ENCODE measurements at places on chromosomes 11 and 22.

GRCh38 chr22:26568207-26568706, 21.7 kb downstream of the TPST2 start:
- DNase-seq = no peak

DNA sequence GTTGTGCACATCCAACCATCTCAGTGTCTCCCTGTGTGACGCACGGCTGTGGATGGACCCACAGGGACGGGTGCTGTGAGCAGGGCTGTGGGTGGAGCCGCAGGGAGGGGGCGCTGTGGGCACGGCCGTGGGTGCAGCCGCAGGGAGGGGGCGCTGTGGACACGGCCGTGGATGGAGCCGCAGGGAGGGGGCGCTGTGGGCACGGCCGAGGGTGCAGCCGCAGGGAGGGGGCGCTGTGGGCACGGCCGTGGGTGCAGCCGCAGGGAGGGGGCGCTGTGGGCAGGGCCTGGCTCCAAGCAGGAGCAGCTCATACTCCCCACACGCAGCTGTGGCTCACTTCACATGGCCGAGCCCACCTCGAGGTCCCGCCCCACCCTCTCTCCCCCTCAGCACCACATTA, 6.0 kb upstream of the MAPK11 start:
- DNase-seq = no peak

DNA sequence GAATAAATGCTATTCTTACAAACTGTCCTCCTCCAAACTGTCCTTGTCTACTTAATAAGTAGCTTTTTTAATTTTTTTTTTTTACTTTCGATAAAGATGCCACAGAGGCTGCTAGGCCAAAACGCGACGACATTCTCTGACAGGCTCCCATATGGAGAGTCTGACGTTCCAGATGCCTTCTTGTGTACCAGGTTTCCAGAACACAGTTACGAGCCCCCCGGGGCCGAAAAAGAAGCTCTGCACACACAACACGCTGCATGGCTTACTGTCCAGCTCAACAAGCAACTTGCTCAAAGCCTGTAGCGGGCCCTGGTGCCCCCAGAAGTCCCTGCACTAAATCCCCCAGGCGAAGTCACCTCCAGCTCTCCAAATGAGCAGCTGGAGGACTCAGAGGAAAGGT, 39.3 kb downstream of the LARGE1 start:
- no peak for DNase-seq

GRCh38 chr22:17853073-17853472, 78.8 kb upstream of the BID start:
- DNase-seq = no peak

DNA sequence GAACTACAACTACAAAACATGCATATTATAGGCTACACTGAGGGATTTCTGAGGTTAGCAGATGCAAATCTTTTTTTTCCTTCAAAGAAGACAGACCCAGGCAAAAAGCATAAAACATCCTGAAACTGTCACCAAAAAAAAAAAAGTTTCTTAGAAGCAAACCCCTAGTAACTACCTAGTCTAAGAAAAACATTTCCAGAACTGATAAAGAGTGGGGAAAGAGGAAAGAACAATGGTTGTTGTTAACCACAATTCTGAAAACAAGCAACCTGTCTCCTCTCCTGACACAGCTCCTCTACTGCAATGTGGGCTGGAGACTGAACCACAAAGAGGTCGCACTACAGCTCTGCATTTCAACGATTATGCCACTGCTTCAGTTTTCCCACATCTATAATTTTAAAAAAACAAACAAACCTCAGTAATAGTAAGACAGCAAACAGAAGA, 15.0 kb downstream of the DENND5A start:
- DNase-seq = no peak

DNA sequence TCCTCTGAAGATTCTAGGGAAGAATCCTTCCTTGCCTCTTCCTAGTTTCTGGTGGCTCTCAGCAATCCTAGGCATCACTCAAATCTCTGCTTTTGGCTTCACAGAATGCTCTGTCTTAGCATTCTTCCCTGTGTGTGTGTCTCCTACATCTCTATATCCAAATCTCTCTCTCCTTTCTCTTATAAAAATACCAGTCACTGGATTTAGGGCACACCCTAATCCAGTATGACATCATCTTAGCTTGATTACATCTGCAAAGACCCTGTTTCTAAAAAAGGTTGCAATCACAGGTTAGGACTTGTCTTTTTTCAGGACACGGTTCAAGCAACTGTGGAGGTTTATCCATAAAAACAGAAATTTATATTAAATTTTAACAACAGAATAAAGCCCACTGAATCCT, 54.4 kb downstream of the NARS2 start:
- no peak for DNase-seq

DNA sequence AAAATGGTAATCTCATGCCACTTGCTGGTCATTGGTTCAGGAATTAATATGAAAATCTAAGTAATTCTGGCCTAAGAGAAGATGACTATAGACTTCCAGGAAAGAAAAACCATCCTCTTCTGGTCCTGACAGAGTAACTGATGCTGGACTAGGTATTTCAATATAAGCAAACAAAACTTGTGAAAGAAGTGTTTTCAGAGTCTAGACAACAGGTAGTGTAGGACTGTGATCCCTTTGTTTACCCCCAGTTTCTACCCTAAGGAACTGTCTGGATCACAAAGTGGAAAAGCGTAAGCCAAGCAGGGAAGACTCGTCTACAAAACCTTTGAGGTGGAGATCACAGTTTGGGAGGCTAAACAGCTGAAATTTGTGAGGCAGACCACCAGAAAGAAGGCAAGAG, 30.4 kb upstream of the ARL14EP start:
- no peak for DNase-seq

- no peak for DNase-seq
Observed at GRCh38 chr22:31120230-31120629, 2.5 kb upstream of the INPP5J start.

- DNase-seq = no peak
Observed at GRCh38 chr11:109606256-109606655, 184.3 kb downstream of the C11orf87 start.

- no peak for DNase-seq
Observed at GRCh38 chr11:9760193-9760575, 96.3 kb downstream of the SWAP70 start.

DNA sequence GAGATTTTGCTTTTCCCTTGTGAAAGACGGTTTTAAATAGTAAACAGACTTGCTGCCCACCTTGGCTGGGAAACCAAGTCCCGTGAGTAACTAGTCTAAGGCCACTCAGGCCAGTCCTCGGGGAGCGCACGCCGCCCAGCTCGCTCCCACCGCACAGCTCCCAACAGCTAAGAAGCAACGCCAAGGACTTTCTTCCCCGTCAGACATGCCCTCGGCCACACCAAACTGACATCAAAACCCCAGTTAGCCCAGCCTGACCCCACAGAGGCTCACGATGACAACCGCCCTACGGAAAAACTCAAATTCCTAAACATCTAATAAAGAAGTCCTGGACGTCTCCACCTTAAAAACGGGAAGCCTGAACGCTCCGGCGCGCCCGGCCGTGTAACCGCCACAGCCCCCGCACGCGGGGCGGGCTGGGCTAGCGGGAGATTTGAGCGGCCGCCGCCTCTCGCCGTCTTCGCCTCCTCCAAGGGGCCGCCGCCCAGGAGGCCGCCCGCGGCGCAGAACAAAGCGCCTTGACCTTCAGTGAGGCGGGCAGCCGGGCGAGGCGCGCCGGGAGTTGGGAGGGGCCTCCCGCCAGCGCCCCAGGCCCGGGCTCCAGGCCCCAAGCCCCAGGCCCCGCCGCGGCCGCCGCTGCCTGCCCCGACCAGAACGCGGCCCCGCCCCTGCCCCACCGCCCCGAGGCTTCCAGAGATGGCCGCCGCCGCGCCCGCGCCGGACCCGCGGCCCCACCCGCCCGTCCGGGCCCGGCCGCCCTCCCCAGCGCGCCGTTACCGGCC, 486 bp downstream of the NAP1L4 start:
- no peak for DNase-seq

GRCh38 chr11:118921121-118921928, 4.4 kb downstream of the BCL9L start:
- no peak for DNase-seq

- DNase-seq = no peak
Observed at GRCh38 chr22:46727813-46728364, 10.2 kb downstream of the CERK start.

- DNase-seq = no peak
Observed at GRCh38 chr11:29507376-29507775, 509.5 kb downstream of the KCNA4 start.

- DNase-seq = no peak
Observed at GRCh38 chr22:26552466-26552865, 37.5 kb downstream of the TPST2 start.

- DNase-seq = no peak
Observed at GRCh38 chr11:1486054-1486825, at the start of gene MOB2. MOB2 (minus strand) TSS chr11:1486779; CDS start chr11:1486556, 223 bp downstream.

DNA sequence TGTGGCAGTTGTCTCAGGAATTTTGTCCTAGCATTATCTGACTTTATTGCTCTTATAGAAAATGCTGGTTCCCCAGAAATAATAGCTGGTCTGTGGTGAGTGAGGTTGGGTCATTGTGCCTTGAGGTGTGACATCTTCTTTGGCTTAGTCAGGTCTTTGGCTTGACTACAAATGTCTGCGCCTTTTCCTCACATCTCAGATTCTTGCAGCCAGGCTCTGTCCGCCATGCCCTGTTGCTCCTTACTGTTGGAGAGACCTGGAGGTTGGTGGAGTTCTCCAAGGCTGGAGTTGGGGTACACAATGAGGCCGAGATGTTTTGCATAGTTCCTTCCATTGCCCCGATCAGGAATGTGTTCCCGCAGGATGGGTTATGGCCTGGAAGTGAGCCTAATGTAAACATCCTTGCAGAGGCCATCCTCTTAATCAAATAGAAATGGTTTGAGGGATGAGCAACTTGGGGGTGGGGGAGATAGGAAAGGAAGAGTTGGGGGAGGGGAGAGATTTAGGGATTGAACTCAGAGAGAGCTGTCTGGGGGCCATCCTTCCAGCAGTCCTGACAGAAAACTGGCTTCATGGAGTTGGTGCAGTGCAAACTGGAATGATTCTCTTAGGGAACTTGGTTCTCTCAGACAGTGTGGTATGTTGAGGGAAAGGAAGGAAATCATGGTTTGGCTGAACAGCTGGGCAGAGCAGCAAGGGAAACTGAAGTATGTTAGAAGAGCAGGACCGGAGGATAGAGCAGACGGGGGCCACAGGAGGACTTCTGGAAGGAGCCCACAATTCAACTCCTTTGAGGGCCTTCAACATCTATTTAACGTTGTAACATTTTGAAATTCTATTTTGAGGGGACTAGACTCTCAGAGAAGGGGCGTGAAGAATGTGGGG, 49.9 kb downstream of the ZBTB16 start:
- no peak for DNase-seq

GRCh38 chr22:19523240-19524169, 705 bp downstream of the CLDN5 start:
- DNase-seq = no peak

DNA sequence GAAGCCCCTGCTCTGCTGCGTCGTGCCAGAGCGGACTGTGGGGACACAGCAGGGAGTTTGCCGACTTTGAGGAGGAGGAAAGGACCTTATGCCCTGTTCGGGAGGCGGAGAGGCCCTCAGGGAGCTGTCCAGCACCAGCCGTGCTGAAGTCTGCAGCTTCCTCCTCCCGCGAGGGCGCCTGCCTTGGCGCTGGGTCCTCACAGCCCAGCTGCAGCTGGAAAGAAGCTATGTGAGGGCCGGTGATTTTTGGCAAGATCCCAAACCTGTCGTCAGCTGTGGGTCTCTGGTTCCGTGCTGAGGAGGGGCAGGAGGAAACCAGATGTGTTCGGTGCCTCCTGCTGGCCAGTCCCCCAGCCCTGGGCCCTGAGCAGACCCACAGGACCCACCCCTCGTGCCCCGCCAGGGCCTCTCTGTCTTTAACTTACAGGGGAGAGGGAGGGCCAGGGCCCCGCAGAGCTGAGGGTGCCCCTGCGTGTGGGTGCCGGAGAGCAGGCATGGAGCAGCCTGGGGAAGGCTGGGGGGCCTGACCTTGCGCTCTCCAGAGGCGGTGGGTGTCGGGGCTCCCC, 12.0 kb downstream of the BRSK2 start:
- DNase-seq = peak; percentile 32

DNA sequence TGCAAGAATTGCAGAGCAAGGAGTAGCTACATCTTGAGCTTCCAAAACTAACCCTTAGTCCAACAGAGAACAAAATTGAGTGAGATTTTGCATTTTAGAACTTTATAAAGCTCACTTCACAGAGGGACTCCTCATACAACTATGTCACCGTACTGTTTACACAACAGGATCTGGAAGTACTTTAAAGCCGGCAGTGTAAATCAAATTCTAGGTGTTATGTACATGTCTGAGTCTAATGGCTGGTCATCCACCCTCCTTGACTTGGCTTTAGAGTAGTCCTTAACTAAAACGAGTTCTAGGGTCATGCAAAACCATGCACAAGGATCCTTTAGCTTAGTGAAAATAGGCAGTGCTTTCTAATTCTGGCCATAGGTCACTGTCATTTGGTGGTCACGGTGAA, 23.5 kb downstream of the IRAG1 start:
- no peak for DNase-seq

- no peak for DNase-seq
Observed at GRCh38 chr22:19803736-19804267, 43.2 kb downstream of the TBX1 start.

DNA sequence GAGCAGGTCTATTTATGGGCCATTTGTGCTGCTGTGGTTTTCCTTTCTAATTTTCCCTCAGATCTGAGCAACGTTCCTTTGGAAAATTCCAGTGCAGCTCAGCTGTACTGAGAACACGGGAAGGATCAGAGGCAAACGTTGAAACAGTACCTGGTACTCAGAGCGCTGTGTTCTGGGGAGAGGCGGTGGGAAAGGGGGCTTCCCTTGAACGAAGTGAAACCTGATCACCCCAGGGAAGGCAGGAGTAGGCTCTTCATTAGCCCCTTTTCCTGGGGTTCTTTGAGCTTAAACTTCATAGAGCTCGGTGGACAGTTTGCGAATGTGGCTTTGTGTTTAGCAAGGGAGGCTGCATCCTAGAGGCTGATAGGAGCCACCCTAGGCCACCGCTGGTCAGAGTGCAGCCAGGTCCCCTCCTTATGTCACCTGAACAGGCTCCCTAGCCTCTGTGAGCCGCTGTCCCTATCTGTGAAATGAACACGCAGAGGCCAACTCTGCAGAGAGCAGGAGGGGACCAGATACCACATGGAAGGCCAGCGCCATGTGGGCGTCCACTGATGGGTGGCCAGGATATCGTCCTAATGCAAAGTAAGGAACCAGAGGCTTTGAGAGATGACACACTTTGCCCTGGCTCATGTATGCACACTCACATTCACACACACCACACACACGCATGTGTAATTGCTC, 1464.8 kb downstream of the BRD1 start:
- no peak for DNase-seq

DNA sequence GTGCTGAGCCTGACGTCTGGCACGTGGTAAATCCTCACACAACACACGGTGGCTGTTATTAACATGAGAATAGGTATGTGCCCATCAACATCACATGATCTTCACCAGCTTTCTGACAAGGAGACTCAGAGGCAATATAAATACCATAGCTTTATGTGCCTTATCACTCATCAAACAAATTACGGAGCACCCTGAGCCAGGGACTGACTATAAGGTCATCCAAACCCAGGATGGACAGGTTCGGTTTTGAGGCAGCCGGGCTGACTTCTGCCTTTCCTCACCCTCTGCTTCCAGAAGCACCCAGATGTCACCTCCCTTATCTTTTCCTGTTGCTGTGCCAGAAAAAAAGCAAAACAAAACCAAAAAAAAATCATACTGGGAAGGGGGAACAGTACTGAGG, 5.7 kb upstream of the PLAAT3 start:
- no peak for DNase-seq

GRCh38 chr22:36332623-36333332, 55.0 kb downstream of the MYH9 start:
- DNase-seq = peak; percentile 52

All from stimulated activated CD4-positive, alpha-beta T cell treated with anti-CD3 and anti-CD28 coated beads, Interleukin-1b, Interleukin-23, amount 100 ng/mL, for 4 hours (primary cell).